ENCODE measurements at places on chromosomes 13 and 19. TPM values are rescaled to one million over a fixed set of nuclear protein-coding genes. Genes with fewer than 3 reads are reported as not detected.

DNA sequence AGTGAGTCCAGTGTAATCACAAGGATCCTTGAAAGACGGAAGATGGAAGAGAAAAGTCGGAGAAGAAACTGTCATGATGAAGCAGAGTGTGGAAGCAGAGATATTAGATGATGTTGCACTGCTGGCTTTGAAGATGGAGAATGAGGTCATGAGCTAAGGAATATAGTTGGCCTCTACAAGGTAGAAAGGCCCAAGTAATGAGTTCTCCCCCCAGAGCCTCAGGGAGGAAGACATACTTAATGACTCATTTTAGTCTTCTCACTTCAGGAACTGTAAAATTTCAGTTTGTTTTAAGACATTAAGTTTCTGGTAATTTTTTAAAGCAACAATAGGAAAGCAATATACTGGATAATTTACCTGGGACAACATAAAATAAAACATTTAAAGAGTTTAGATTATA lies 1331.5 kb upstream of the PCDH20 start:
- no peak for DNase-seq

COL5A3 gene
- 51.3 TPM for total RNA-seq

KIR2DL3 gene
- not detected for total RNA-seq

GRCh38 chr13:52847322-52847681 lies 1.1 kb downstream of the PCDH8 start:
- DNase-seq: no peak

PSPN gene
- total RNA-seq: 0.59 TPM
